ENCODE measurements at places on chromosomes 3 and 15. TPM values are rescaled to one million over a fixed set of nuclear protein-coding genes. Genes with fewer than 3 reads are reported as not detected.

Gene ITIH1
- not detected for total RNA-seq

Gene P4HTM
- total RNA-seq = 13.6 TPM

Gene FBXL22
- total RNA-seq = 0.36 TPM

Gene GOLGA8T
- total RNA-seq = not detected

GRCh38 chr3:143810166-143810952 is 37.9 kb downstream of the SLC9A9 start:
- no peak for DNase-seq

DNA sequence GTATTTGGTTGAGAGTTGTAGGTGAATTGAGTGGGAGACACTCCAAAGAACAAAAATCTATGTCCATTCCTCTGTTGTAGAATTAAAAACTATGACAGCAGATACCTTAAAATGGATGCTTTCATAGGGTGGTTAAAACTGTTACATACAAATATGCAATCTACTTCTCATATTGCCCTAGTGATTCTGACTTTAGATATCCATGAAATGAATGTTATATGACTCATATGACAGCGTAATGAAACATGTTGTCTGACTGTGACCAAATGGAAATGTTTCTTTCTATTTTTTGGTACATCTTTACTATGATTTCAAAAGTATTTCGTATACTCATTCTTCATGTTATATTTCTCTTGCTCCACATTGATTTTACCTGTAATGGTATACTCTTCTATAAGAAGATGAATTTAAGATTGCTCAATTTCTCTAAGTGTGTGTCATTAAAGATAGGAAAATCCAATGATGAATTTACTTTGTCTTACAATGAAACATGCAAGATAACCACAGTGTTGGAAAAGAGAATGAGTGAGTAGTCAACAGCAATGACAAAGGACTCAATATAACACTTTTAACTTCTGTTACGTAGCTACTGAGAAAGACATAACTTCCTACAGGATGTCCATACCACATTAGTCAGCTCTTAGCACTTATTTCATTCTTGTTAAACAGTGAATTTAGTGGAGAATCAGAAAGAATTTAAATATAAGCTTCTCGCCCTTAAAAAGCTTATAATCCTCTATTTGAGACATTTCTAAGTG is 79.3 kb upstream of the LSAMP start:
- no peak for DNase-seq

DNA sequence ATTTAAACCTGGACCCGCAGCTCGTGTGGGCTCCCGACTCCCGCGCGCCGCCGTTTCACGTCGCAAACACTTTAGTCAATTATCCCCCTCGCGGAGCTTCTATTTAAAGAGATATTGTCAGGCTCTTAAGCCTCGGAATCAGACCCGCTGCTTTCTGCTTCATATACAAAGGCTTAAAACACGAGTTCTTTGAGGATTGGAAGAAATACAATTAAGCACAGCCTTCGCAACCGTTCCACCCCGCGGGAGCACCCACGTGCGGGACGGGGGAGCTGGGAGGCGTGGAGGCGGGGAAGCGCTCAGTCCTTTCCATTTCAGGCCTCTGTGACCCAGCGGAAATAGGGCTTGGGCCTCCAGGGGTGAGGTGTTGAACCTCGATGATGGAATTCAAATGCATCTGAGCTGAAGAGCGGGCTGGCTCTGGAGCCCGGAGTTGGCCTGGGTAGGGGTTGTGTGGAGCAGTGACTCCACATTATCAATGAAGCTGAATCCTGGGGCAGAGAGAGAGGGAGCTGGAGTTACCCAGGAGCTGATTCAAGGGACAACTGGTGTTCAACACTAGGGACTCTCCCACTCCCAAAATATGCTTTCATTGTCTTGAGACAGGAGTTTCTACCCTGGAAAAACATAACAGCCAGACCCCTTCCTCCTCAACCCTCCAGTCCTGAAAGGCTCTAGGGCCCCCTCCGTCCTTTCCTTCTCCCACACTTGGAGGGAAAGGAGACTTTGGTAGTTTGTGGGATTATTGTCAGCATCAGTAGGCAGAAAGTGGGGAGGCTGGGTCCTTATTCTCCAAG is 2.4 kb downstream of the ANKRD63 start:
- DNase-seq = no peak

DNA sequence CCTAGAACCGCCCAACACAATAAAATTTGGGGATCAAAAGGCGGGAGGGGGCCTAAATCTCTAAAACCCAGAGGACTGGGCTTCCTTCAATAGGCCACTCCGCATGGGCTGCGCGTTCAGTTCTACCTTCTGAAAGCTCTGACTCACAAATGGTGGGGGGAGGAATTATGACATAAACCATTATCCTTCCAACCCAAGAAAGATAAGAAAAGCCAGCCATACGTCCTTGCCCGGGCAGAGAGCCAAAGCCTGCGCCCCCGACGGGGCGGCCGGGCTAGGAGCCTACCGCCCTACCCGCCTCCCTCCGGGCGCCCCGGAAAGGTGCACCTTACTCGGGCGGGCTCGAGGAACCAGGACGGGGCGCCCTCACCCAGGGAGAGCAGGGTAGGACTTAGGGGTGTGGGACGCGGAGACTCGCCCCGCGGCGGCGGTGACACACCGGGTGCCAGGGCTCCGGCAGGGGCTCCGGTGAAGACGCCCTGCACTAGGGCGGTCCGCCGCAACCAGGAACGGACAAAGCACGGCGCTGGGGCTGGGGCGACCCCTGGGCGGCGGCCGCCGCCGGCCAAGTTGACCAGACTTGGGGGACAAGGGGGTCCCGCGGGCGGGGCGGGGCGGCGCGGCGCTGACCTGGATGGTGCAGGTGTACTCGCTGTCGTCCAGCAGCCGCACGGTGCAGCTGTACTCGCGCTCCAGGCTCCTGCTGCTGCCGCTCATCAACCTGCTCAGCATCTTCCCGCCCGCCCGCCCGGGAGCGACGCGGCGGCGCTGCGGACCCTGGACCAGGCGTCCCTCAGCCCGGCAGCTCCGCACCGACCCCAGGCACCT is 534 bp downstream of the FRMD5 start:
- no peak for DNase-seq

DNA sequence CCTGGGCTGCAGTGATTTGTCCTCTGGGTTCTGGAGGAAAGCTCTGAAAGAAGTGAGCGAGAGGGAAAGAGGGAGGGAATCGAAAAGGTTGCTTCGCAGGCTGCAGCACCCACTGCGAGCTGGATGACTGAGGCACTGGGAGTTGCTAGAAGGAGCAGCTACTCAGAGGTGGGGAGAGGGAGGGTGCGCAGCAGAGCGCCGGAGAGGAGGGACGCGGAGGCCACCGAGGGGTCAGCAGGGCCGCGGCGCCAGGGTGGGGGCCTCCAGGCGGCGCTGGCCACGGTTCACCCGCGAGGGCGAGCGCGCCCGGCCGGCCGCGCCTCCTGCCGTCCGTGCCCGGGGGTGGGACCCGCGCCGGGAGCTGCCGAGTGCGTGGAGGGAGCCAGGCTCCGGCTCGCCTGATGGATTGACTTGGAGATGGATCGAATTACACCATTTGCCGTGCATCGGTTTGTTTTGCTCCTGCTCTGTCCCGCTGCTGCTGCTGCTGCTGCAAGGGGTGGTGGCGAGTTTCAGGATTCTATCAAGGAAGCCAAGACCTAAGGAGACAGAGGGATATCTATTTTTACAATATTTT is at the start of gene SEMA6D:
Gene SEMA6D (plus strand): TSS at position 470 of the 577 bp plus-strand sequence. CDS start 42,294 bp downstream, outside the sequence.
- DNase-seq = peak; percentile 80

GRCh38 chr3:81867875-81868274 is 106.4 kb upstream of the GBE1 start:
- no peak for DNase-seq

GRCh38 chr3:140359233-140359995 is 318.4 kb upstream of the TRIM42 start:
- DNase-seq = no peak

- no peak for DNase-seq
Measured at GRCh38 chr3:25474052-25474451, 46.0 kb downstream of the RARB start.
